NCI-H1694 treated with DMSO at 0.1 percent for 48 hours (cell line): ENCODE measurements at places on chromosomes 12 and 14.

DNA sequence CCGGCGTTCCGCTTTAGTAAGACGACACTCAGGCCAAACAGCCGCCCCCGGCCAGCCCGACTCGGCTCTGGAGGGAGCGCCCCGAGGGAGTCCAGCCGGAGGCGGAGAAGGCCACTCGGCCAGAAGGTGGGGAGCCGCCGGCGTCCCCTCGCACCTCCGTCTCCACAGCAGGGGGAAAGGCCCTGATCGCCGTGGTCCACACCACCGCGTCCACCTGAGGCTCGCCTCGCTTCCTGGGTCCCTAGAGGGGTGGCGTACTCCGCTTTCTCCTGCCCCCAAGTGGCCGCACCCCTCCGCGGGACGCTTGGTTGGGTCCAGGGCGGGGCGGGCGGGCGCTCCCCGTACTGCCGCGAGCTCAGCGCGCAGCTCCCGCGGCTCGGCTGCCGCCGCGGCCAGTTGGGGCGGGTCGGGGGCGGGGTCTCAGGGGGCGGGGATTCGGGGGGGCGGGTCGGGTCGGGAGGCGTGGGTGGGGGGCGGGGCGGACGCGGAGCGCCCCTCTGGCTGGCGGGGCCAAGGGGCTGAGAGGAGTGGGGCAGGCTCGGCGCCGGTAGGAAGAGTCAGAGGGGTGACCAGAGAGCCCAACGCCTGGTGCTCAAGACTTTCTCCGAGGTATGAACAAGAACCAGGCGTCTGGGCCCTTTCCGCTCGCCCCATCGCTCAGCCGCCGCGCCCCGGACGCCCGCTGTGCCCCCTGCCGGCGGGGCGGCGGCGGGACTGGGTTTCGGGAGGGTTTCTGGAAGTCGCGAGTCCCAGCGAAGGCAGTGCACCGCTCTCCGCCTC is at the start of gene FRMD6:
FRMD6 (plus strand) TSS at position 523 of the 780 bp plus-strand sequence. CDS start 37,927 bp downstream, outside the sequence.
- peak; percentile 81 for DNase-seq

DNA sequence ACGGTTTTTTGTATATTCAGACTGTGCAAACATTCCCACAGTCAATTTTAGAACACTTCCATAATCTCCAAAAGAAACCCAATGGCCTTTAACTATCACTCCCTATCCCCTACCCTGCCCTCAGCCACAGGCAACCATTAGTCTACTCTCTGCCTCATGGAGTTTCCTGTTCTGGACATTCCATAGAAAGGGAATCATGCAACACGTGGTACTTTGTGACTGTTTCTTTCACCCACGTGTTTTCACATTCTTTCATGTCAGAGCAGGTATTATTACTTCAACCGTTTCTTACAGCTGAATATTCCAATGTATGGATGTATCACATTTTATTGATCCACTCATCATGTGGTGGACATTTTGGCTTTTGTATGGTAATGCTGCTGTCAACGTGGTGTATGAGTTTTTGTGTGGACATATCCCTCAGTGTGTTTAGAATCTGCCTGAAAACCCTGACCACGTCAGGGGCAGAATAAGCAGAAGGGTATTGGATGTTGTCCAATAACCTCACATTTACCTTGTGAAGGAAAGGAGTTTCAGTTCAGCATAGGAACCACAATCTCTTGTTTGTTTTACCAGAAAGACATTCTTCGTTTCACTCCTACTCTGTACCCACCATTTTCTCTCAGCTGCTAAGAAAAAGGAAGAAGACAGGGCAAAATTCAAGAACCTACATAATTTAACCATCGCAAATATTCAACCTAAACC is 107.5 kb upstream of the DYRK2 start:
- no peak for DNase-seq

DNA sequence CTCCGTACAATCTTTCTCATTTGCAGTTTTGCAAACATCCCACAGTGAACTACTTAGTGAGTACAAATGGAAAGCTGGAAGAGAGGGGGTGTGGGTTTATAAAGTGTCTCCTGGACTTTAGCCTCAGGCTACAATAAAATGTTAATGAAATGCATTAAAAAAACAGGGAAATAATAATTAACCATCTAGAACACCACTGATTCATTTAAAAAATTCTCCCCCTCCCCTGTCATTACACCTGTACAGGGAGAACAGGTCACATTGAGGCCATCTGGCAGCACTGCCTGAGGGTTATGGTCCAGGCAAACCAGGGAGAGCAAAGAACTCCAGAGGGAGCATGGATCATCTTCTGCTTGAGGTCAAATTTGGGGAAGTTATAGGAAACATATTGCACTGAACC is 96.3 kb downstream of the TSPAN8 start:
- no peak for DNase-seq

DNA sequence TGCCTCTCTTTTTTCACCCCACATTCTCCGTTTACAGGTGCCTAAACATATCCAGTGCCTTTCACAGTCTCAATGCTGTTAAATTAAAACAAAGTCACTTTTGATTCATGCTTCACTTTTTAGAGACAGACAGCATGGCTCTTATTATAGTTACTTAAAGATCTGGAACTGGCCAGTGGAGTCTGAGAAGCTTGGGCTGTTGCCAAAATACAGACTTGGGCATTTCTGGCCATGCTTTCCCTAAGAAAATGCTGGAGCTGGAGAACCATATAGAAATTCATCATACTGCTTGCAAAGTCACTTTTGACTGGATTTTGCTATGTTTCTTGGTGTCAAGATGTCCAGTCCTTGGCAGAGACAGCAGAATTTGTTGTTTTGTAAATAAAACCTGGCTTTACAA is 12.2 kb upstream of the GPR68 start:
- DNase-seq, result no peak

DNA sequence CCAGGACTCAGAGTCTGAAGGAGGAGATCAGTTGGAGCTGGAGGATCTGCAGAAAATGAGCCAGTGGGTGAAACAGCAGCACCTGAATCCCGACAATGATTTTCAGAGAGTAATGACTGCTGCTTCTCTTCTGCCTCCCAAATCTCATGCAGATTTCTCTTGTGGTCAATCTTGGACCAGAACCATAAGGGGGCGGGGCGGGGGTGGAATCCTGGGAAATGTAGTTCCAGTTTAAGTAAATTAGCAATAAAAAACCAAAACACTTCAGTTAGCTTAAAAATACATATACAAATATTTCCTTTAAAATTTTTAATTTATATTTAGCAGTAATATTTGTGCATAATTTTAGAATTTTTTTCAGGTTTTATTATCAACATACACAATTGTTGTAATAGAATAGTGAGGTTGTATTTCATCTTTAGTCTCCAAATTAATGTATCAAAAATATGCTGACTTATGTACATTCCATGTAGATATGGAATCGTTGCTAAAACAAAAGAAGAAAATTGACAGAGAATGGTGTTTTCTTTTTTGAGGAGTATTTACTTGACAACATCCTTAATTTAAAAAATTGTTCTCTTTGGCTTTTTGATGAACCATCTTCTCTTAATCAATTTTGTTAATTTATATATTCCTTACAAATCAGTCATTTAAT is 223.5 kb upstream of the SYT10 start:
- no peak for DNase-seq

- DNase-seq, result peak; percentile 37
Measured at GRCh38 chr12:49838973-49839633, 3.8 kb downstream of the BCDIN3D start.

DNA sequence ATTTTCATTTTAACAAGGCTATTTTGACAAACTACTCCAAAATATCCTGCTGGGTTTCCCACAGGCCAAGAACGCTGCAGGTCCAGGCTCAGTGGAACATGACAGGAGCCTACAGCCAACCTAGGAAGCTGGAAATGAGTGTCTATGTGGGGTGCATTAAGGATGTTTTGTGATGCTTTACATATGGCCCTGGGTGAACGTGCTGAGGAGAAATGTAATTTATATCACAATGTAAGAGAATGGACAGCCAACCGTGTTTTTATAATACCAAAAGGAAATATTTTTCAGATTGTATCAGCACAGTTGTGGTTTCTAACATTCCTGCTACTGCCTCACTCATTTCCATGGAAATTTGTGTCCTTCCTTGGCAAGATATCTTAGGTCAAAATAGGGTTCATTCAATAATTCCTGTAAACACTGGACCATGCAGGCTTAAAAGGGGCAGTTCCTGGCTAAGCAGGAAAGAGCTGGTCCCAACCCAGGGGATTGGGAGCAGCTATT is 51.5 kb downstream of the ST8SIA1 start:
- no peak for DNase-seq

GRCh38 chr14:77088645-77089044 is 9.4 kb upstream of the CIPC start:
- DNase-seq, result no peak

- DNase-seq, result no peak
Measured at GRCh38 chr12:14156606-14157005, 175.2 kb upstream of the GRIN2B start.

- no peak for DNase-seq
Measured at GRCh38 chr12:59007620-59008019, 87.3 kb upstream of the LRIG3 start.

- no peak for DNase-seq
Measured at GRCh38 chr12:62075870-62076269, 184.3 kb upstream of the USP15 start.

- no peak for DNase-seq
Measured at GRCh38 chr12:114990381-114990780, 306.4 kb upstream of the TBX3 start.

DNA sequence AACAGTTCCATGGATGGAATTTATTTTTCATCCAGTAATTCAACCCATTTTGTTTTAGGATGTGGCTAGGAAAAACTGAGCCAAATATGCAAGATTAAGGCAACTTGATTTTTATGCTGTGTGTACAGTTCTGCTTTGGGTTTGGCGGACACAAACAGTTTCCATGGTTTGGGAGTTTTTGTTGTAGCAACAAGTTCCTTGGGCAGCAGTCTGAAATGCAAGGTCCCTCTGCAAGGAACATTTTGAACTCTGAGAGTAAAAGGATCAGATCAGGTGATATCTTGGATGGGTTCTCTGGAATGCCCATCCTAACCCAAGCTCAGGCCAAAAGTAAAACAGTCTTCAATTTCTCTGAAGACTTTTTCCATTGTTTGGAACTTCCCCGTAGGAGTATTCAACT is 161.2 kb downstream of the TMX1 start:
- DNase-seq, result no peak

DNA sequence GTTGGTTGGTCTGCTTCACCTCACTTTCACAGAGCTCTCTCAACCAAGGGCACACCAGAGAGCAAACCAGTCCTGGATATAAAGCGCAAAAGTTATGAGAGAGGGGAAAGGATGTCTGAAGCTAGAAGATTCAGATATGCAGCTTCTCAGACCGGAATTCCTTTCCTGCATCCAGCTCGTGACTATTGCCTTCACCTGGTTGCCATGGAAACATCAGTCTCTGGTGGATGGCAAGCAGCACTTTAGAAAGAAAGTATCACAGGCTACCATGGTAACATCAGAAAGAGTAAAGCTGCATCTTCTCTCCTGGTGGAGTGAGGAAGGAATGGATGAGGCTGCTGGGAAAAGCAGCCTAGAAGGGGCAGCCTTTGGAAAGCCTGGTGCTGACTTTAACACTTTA is 13.7 kb downstream of the REM2 start:
- DNase-seq, result no peak

DNA sequence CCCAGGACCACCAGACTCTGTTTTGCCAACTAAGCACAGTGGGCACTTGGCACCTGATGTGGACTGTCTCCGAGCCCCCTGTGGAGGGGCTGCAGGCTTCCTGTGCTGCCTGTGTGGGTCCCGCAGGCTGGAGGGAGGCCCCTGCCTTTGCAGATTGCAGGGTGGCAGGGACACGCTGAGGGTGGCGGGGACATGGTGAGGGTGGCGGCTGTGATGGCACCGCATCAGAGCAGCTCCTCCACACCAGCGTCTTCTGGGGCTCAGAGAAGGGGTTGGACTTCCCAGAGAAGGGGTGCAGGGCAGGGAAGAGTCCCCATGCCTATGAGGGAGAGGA is 8.1 kb downstream of the ZFYVE21 start:
- DNase-seq, result no peak

GRCh38 chr14:103061482-103061976 is 4.2 kb upstream of the CDC42BPB start:
- no peak for DNase-seq

DNA sequence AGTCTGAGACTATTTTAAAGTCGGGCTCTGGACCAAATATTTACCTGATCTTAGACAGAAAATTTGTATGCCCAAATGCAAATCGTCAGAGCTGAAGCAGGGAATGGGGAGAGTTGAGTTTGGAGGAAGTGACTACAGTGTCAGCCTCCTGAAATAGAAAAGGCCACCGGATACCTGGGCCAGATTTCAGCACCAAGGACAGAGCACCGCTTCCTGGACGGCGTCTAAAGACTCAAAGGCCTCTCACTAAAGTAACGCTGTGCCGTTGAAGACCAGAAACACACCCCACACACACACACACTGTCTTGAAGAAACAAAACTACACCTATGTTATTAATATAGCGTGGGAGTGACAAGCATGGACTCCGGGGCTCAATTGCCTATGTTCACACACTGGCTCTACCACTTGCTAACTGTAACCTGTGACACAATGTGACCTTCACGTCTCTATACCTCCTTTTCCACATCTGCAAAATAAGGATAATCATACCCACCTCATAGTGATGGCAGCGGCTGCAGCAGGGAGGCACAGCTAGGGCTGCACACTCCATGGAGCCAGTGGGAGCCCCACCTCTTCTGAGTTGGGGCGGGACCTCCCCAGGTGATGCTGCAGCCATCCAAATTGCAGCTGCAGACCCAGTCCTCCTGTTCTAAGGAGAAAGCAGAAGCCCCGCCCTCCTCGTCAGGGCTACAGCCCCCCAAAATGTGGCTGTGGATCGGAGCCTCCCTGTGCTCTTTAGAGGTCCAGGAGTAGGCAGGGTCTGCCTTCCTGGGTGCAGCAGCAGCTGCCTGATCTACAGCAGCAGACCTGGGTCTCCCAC is 35.6 kb downstream of the KRT76 start:
- no peak for DNase-seq

DNA sequence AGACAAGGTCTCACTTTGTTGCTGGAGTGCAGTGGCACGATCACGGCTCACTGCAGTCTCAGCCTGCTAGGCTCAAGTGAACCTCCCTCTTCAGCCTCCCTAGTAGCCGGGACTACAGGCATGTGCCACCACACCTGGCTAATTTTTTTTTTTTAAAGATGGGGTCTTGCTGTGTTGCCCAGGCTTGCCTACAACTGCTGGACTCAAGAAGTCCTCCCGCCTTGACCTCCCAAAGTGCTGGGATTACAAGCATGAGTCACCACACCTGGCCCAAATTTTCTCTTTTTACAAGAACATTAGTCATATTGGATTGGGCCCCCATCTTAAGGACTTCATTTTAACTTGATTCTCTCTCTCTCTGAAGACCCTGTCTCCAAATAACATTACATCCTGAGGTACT is 7.0 kb upstream of the HECTD4 start:
- DNase-seq, result no peak

DNA sequence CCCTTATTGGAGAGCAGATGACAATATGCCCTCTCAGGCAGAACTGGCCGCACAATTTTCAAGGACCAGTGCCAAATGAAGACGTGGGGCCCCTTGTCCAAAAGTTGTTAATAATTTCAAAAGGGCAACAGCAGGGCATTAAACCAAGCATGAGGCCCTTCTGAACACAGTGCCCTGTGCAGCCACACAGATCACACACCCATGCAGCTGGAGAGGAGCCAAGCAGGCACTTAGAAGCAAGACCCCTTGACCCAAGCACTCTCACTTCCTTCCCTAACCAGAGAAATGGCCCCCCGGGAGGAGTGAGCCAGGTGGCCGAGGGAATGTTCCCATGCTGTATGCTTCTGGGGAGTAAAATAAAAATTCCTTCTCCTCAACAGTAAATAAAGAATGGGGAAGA is 114.0 kb upstream of the TMPO start:
- no peak for DNase-seq
